BE2C (cell line): ENCODE measurements at places on chromosomes 5 and 9.

- DNase-seq: no peak
Measured at GRCh38 chr5:56974241-56974640, 22.3 kb upstream of the MIER3 start.

DNA sequence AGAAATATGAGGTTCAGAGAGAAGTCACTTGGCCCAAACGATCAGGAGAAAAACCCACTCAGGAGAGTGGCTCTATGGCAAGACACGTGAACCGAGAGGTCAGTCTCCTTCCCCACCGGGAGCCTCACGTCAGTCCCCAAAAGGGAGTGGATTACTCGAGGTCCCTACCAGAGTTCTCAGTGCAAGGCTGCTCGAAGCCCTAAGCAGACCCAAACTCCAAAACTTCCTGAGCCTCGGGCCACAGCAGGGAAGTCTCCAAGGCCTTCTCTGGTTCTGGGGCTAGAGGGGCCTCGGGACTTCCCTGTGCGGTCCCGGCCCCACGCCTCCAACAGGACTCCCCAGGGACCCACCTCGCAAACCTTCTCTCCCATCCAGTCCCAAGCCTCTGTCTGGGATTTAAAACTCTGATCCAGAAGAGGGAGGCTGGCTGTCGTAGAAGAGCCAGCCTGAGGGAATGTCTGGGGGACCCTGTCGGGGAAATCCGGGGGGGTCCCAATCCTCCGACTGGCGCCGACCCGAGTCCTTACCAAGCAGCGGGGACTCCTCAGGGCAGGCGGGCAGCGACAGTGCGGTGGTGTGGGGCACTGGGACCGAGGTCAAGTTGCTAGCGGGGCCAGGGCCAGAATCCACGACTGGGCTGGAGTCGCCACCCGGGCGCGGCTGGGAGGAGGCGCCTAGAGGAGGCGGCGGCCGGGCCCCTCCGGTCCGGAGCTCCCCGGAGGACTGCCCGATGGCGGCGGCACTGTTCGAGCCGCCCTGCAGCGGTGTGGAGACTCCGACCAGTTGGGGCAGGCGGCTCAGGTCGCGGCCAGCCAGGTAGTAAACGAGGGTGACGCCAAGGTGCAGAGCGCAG is 679 bp downstream of the B4GALT1 start:
- DNase-seq: peak; percentile 41

DNA sequence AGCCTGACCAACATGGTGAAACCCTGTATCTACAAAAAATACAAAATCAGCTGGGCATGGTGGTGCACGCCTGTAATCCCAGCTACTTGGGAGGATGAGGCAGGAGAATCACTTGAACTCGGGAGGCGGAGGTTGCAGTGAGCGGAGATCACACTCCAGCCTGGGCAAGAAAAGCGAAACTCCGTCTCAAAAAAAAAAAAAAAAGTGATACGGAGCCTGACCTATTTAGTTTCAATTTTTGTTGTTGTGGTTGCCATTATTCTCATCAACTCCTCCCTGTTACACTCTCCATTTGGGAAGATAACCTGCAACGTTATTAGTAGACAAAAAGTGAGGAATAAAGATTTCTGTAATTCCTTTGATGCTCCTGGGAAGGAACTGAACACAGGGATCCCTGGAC is 1.3 kb downstream of the STOM start:
- DNase-seq: no peak

DNA sequence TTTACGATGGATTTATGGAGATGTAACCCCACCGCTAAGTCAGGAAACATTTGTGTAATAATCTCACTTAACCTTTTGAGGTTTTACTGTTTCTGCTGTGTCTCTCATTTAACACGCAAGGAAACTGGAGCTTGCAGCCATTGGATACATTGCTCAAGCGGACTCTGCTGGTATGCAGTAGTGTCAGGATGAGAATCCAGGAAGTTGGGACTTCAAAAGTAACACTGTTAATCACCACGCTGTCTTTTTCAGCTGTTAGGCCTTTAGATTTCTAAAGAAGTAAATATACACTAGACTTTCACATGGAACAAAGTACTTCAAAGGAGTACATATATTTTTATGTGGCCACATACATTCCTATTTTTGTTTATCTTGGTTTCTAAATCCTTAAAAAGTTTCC is 114.7 kb downstream of the LPAR1 start:
- DNase-seq: no peak

DNA sequence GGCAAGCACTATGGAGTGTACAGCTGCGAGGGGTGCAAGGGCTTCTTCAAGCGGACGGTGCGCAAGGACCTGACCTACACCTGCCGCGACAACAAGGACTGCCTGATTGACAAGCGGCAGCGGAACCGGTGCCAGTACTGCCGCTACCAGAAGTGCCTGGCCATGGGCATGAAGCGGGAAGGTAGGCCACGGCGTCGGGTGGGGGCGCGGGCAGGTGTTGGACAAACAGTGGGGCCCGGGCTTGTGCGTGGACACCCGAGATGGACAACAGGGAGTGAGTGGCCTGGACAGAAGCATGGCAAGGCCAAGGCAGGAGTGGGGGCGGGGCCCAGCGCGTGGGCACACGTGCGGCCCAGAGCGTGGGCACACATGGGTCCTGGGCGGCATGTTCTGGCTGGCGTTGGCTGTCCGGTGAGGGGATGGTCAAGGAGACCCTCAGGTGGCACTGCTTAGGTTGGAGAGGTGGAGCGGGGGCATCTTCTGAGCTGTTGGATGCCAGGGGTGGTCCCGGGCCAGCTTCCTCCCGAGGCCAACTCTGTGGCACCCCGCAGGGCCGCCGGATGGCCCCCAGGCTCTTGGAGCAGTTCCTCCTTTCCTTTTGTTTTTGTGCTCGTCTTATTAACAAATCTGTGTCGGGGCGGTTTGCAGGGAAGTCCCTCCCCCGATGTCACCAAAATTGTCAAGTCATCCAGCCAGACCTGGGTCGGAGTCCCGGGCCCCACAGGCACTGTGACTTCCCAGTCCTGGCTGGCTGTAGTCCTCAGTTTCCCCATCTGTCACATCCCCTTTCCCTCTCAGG is 82.9 kb downstream of the RXRA start:
- no peak for DNase-seq

DNA sequence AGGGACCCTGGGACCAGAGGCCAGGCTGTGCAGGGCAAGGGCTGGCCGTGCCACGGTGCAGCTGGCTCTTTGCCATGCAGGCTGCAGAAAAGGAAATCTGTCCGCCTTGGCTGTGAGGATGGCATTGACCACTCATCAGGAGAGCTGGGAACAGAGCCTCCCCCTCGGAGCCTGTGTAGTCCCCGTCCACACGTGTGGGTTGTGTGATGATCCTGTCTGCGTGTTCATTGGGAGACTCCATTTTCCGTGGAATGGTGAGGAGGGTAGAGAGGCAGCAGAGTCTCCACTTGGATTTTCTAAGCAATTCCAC is 47.7 kb downstream of the EHMT1 start:
- DNase-seq: peak; percentile 53

- DNase-seq: no peak
Measured at GRCh38 chr5:174065528-174066197, 20.2 kb downstream of the NSG2 start.

GRCh38 chr9:119810645-119811429 is 441.6 kb upstream of the BRINP1 start:
- DNase-seq: no peak

GRCh38 chr5:4054092-4054491 is 458.5 kb downstream of the IRX1 start:
- no peak for DNase-seq

- peak; percentile 58 for DNase-seq
Measured at GRCh38 chr5:61332358-61332749, 296 bp downstream of the ZSWIM6 start.

DNA sequence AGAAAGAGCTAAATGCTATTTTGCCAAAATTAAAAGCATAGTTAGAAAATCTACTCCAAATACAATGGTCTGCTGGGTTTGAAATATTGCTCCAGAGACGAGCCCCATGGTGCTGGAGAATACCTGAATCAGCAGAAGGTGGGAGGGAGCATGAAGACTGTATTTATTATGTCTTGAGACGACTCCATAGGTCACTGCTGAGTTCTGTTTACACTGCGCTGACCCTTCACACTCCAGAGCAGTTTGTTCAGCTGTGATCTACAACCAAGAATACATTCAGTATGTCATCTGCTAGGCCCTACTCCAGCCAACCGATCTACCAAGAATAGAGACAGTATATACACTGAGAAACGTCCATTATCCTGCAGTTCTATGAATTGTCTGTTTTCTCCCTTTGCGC is 150.5 kb downstream of the TLE1 start:
- no peak for DNase-seq

GRCh38 chr5:129125819-129126218 is 31.3 kb downstream of the ISOC1 start:
- no peak for DNase-seq

GRCh38 chr5:8749556-8749955 is 796.3 kb downstream of the SEMA5A start:
- no peak for DNase-seq

GRCh38 chr5:62029303-62029702 is 276.7 kb upstream of the KIF2A start:
- DNase-seq: no peak

DNA sequence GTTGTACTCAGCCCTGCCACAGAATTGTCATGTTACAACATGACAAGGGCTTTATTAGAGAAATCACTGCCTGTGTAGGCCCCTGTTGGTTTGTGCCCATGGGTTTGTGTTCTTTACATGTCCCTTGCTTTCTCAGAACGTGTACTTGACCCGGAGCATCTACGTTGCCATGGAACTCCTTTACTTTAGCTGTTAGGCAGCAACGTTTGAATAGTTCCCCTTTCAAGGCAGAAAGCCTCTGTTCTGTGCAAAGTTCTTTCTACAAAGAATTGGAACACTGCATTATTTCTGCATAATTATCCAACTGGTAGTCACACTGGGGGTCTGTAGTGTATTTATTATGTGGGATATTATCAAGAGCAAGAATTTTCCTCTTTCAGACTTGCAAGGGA is 51.1 kb downstream of the FBXL7 start:
- no peak for DNase-seq

DNA sequence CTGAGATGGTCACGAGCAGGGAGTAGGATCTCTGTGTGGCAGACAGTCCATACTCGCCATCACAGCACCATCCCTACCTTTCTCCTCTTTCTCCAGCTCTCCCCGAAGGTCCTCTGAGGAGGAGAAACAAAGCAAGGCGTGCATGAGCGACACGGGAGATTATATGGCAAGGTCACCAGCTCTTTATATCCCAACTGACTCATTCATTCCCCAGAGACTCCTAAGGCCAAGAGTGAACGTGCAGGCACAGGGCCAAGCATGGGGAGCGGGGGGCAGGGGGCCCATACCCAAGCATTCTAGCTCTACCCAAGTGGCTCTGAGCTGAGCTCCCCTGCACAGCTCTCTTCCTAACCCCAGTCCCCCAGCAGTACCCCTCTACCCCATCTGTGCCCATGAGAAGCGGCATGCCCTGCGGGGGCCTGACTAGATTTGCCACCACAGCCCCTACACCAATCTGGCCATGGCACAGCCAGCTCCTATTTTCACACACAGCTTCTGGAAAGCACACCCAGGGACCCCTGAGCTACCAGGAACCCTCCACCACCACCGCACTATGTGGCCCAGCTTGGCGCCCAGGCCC is 6.8 kb downstream of the TRIM7 start:
- no peak for DNase-seq
